RPMI7951 (cell line): ENCODE measurements at places on chromosomes 2 and 18. TPM values are rescaled to one million over a fixed set of nuclear protein-coding genes. Genes with fewer than 3 reads are reported as not detected.

Gene UPP2
- total RNA-seq, result not detected in 2 replicates

Gene ALPP
- not detected in 2 replicates for total RNA-seq

Gene TTC21B
- 23.7 and 27.0 TPM in 2 replicates for total RNA-seq

Gene FAM237A
- not detected in 2 replicates for total RNA-seq

Gene SCRN3
- total RNA-seq, result 30.5 and 32.0 TPM in 2 replicates

DNA sequence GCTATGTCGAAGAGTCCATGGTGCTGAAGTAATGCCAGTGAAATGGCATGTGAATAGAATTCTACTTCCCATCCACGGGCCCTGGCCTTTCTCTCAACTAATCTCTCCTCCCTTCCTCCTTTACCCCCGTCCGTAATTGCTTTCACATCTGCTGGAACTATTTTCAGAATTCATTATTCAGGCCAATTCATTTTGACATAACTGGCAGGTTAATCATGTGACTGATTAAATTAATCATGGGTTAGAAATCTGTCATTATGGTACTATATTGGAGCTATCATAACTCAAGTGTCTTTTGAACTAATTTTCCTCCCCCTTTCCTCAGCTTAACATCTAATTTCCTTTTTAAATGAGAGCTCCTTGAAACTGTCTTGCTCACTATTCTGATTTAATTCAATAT, 66.9 kb downstream of the ZDBF2 start:
- DNase-seq, result no peak

- DNase-seq, result no peak
Measured at GRCh38 chr18:45837283-45838070, 12.0 kb downstream of the SIGLEC15 start.

- no peak for DNase-seq
Measured at GRCh38 chr2:95008306-95008705, 17.2 kb upstream of the MAL start.

DNA sequence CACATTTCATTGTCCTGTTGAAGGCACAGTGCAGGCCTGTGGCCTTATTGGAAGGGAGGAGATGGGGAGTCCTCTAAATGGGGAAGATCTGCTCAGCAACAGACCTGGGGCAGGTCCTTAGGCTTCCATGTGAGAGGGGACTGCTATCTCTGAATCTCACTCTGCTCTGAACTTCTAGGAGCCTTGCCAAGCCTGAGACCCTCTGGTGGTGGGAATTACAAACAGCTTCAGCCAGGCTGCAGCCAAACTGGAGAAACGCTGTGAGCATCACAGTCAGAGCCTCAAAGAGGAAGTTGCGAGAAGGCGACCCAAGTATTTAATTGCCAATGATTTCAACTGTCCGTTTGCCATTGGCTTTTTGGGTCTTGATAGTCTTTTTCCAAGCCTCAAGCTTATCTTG, 66.8 kb upstream of the MC2R start:
- no peak for DNase-seq

GRCh38 chr2:205723179-205723578, 40.9 kb downstream of the NRP2 start:
- DNase-seq, result no peak
